ENCODE measurements at places on chromosomes 2 and 18. TPM values are rescaled to one million over a fixed set of nuclear protein-coding genes. Genes with fewer than 3 reads are reported as not detected.

SERPINB13 gene
- total RNA-seq, result not detected

TMEM247 gene
- not detected for total RNA-seq

NXPH2 gene
- total RNA-seq, result not detected

CROCC2 gene
- 0.12 TPM for total RNA-seq

COL4A4 gene
- 6.8 TPM for total RNA-seq

SLC38A11 gene
- not detected for total RNA-seq

KCNK3 gene
- total RNA-seq, result 1.1 TPM

CREG2 gene
- under 0.01 TPM for total RNA-seq

SLC23A3 gene
- total RNA-seq, result 2.5 TPM

ALKAL2 gene
- total RNA-seq, result not detected

WDR12 gene
- 23.8 TPM for total RNA-seq

SLC16A14 gene
- 3.2 TPM for total RNA-seq

ABCB6 gene
- 25.9 TPM for total RNA-seq

SPP2 gene
- not detected for total RNA-seq

IGFBP2 gene
- 195 TPM for total RNA-seq

RAX gene
- total RNA-seq, result not detected

ARHGAP25 gene
- 1.1 TPM for total RNA-seq
